SJSA1 (cell line): ENCODE measurements at places on chromosomes 16 and 17.

DNA sequence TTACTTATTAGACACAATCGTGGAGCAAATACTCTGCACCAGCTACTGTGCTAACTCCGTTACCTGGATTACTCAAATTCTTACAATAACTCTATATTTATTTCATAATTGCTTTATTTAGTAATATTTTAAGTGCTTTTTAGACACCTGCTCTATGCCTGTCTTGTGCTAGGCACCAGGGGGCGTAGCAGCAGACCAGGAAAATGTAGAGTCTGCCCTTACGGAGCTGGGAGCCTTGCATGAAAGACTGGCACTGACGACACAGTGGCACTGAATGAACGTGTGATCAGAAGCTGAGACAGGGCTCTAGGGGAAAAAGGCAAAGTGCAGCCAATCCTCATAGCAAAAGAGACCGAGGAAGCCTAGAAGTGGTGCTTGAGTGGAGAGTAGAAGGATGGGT, 486.5 kb downstream of the CDH13 start:
- DNase-seq, result no peak

GRCh38 chr16:85549766-85550421, 63.2 kb upstream of the GSE1 start:
- no peak for DNase-seq

- DNase-seq, result no peak
Measured at GRCh38 chr16:70391881-70392481, 45.3 kb downstream of the DDX19A start.

- no peak for DNase-seq
Measured at GRCh38 chr16:67154578-67155294, 3.9 kb upstream of the B3GNT9 start.
